MCF 10A (cell line): ENCODE measurements at places on chromosomes 3 and 15. TPM values are rescaled to one million over a fixed set of nuclear protein-coding genes. Genes with fewer than 3 reads are reported as not detected.

DNA sequence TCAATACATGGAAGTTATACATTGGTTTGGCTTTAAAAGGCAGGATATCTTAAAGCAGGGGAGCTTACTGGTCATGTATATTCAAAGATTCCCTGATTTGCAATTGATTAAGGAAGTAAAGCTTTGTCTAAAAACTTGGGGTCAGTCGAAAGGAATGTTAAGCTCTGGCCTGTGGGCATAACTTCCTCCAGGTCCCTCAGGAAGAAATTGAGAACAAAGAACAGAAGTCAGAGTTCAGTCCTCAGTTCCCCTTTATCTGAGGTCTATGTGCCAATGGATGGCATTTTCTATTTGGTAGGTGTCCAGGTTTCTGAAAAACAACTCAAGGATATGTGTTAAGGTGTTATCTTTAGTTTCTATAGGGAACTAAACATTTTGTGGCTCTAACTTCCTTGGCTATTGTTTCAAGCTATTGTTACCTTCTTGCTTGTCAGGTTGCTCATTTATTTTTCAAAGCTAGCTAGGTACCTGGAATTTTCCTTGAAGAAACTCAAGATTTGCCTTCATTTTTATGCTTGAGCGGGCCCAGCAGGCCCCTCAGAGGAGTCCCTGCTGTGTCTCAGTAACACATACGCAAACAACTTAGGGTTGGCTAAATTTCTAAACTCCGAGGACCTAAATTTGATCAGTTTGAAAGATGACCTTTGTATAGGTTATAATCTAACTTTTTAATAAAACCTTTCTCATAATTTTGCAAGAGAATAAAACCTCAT, 135.0 kb upstream of the UBE2E2 start:
- no peak overlapping the region for H3K4me3 ChIP-seq
- H3K36me3 ChIP-seq = no peaks in the 10 kb centered on the region
- no peak overlapping the region for H3K27ac ChIP-seq
- peaks cover 55% of the 10 kb centered on the region for H3K27me3 ChIP-seq

The BFSP2 gene
- total RNA-seq = not detected in 2 replicates

DNA sequence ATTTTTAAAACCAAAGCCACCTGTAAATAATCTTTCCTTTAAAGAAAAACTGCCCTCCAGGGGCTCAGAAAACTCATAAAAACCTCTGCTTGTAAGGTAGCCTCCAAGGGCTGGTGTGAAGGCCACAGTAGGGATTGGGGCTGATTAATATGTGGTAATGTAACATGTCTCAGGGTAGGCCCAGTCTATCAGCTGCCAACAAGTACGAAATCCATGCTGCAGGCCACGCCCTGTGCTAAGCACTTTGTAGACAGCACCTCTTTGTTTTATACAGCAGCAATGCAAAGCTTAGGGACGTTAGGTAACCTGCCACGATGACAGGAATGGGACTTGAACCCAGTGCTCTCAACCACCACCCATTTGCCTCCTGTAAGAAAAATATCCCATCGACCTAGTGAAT, 65.6 kb upstream of the PRICKLE2 start:
- H3K4me3 ChIP-seq = no peak overlapping the region
- H3K4me1 ChIP-seq = peaks cover 17% of the 10 kb centered on the region
- DNase-seq = peak; percentile 79
- peak overlapping the region; percentile 88 for H3K27ac ChIP-seq
- H3K36me3 ChIP-seq = no peaks in the 10 kb centered on the region

- DNase-seq = no peak
- H3K27ac ChIP-seq = peak overlapping the region; percentile 27
- H3K36me3 ChIP-seq = no peaks in the 10 kb centered on the region
- H3K4me1 ChIP-seq = peaks cover 35% of the 10 kb centered on the region
- H3K4me3 ChIP-seq = no peak overlapping the region
Observed at GRCh38 chr3:188817103-188817934, 354.5 kb upstream of the TPRG1 start.

The PGBD4 gene
- total RNA-seq = 2.4 and 2.6 TPM in 2 replicates

DNA sequence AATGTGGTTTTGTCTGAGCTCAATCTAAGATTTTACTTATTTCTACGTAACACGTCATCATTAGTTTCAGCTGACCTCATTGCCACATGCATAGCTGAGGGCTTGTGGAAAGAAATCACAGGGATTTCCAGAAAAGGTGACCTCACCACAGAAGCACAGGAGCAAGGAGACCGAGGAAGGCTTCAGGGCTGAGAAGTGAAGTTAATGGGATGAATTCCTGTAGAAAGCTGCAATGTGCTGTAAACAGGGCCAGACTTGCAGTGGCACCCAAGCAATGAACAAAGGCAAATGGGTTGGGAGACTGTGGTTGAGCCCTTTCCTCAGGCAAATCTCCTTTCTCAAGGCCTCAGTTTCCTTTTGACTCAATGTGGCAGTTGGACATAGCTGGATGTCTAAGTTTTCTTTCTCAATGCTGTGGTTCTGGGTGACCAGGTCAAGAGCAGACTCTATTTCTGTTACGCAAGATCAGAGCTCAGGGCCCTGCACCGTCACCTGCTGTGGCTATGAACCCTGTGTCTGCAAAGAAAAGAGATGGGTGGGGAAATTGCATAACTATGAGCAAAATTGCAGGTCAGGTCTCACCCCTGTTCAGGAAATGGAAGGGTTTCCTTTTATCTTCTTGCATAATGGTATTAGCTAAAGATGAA, 252.2 kb upstream of the TBL1XR1 start:
- H3K36me3 ChIP-seq = no peaks in the 10 kb centered on the region
- DNase-seq = peak; percentile 95
- peak overlapping the region; percentile 43 for H3K4me3 ChIP-seq
- peak overlapping the region; percentile 63 for H3K27ac ChIP-seq

The WWTR1 gene
- total RNA-seq = 52.9 and 54.9 TPM in 2 replicates

The FAM3D gene
- not detected in 2 replicates for total RNA-seq

The ANKRD63 gene
- not detected in 2 replicates for total RNA-seq

- no peaks in the 10 kb centered on the region for H3K27me3 ChIP-seq
- H3K4me3 ChIP-seq = no peak overlapping the region
- no peak overlapping the region for H3K27ac ChIP-seq
- no peaks in the 10 kb centered on the region for H3K4me1 ChIP-seq
- no peak for DNase-seq
- H3K36me3 ChIP-seq = no peaks in the 10 kb centered on the region
Observed at GRCh38 chr3:151276038-151276686, 2.2 kb downstream of the P2RY14 start.

DNA sequence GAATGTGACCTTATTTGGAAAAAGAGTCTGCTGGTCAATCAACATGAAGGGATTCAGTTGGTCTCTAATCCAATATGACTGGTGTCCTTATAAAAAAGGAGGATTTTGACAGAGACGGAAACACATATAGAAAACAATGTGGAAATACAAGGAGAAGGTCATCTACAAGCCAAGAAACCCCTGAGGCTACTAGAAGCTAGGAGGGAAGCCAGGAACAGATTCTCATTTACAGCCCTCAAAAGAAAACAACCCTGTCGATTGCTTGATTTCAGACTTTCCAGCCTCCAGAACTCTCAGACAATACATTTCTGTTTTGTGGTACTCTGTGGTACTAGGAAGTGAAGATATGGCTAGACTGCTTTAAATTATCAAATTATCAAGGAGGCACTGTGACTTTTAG, 162.9 kb upstream of the IGF1R start:
- H3K27me3 ChIP-seq = no peaks in the 10 kb centered on the region
- H3K4me3 ChIP-seq = no peak overlapping the region
- no peaks in the 10 kb centered on the region for H3K4me1 ChIP-seq

GRCh38 chr3:54681706-54682105, 246.2 kb downstream of the LRTM1 start:
- no peak overlapping the region for H3K27ac ChIP-seq
- no peaks in the 10 kb centered on the region for H3K36me3 ChIP-seq
- H3K4me3 ChIP-seq = no peak overlapping the region
- H3K27me3 ChIP-seq = no peaks in the 10 kb centered on the region
- DNase-seq = peak; percentile 13
- no peaks in the 10 kb centered on the region for H3K4me1 ChIP-seq

The C3orf62 gene
- total RNA-seq = 8.1 and 9.4 TPM in 2 replicates

- peaks cover 17% of the 10 kb centered on the region for H3K4me1 ChIP-seq
- no peak overlapping the region for H3K27ac ChIP-seq
- H3K4me3 ChIP-seq = no peak overlapping the region
- H3K27me3 ChIP-seq = no peaks in the 10 kb centered on the region
- DNase-seq = peak; percentile 73
- H3K36me3 ChIP-seq = no peaks in the 10 kb centered on the region
Observed at GRCh38 chr3:42473083-42473932, 29.1 kb upstream of the VIPR1 start.

DNA sequence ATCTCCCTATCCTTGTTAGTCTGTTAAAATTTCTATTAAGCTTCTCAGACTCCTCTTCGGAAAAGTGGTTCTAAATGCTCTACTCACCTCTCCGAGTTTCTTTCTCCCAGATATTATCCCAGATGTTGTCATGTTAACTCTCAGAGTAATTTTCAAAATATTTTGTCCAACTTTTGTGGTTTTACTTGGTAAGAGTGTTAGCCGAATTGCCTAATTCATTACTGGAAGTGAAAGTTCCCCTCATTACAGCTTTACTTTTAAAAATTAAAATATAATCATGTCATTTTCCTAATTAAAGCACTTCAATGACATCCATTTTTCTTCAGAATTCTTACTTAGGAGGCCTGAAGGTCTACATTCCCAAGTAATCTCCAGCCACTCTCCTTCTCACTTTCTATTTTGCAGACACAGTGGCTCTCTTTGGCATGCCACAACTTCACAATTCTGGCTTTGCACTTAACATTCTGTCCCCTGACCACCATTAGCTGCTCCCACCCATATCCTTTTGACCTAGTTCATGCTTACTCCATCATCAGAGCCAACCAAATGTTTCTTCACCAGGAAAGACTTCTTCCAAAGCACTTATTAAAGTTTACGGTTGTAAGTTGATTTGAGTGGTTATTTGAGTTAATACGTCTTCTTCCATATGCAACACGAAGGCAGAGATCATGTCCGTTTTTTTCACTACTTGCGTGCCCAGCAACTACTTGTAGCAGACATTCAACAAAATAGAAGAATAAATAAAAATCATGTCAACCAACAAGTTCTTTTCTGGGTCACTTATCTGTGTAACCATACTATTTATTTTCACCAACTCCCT, 10.2 kb upstream of the TIPARP start:
- no peak overlapping the region for H3K4me3 ChIP-seq
- H3K27me3 ChIP-seq = no peaks in the 10 kb centered on the region
- no peak overlapping the region for H3K27ac ChIP-seq
- H3K36me3 ChIP-seq = no peaks in the 10 kb centered on the region

The CCDC80 gene
- 10.4 and 19.4 TPM in 2 replicates for total RNA-seq

GRCh38 chr3:115018694-115019093, 128.4 kb downstream of the ZBTB20 start:
- peaks cover 6% of the 10 kb centered on the region for H3K4me1 ChIP-seq
- peaks cover 5% of the 10 kb centered on the region for H3K36me3 ChIP-seq
- DNase-seq = no peak

The CNTN4 gene
- 0.12 and 2.7 TPM in 2 replicates for total RNA-seq

DNA sequence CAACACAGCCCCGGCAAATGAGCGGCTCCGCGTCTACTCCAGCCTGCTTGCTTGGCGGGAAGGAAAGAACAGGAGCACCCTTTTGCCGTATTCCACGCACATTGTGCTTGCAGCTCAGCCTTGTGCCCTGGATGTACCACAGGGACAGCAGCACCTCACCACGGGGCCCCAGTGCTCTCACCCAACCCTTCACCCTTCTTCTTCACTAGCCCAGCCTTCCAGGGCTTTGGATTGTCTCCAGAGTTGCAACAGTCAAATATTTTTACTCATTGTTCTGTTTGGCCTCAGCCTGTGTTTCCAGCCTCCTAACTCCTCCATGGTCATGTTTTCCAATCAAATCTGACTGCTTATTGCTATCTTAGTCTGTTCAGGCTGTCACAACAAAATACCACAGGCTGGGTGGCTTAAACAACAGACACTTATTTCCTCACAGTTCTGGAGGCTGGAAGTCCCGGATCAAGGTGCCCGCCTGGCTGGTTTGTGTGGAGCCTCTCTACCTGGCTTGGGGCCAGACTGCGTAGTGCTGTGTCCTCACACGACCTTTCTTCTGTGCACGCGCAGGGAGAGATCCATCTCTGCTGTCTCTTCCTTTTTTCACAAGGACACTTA, 79.2 kb upstream of the ABHD17C start:
- no peaks in the 10 kb centered on the region for H3K36me3 ChIP-seq
- H3K4me3 ChIP-seq = peak overlapping the region; percentile 12
- peak overlapping the region; percentile 74 for H3K27ac ChIP-seq

DNA sequence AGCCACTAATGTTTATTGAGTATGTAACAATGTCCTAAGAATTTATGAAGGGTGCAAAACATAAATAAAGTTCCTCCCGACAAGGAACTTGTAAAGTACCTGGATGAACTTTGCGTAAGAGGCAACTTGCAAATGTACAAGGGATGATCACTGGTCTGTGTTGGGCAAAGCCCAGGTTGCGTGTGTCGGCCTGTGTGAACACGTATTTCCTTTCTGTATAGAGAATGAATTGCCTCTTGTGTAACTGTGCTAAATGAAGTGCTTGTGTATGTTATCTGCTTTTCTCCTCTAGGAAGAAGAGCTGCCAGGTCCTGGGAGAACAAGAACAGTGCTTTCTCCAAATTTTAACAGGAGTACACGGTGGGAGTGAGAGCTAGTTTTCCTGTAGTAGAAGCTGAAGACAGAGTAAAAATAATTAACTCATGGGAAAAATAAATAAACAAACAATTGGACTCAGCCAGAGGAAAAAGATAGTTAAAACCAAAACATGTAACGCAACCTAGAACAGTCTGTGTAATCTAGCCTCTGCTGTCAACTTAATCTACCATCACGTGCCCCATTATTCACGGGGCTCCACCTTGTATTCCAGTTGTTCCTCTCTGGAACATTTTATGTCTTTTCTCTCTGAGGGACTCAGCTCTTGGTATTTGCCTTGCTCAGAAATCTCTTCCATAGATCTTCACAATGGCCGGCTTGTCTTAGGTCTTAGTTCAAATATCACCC, 83.7 kb upstream of the RASGRP1 start:
- no peak for DNase-seq
- H3K27me3 ChIP-seq = no peaks in the 10 kb centered on the region
- H3K27ac ChIP-seq = no peak overlapping the region
- H3K36me3 ChIP-seq = no peaks in the 10 kb centered on the region
- H3K4me1 ChIP-seq = no peaks in the 10 kb centered on the region
- H3K4me3 ChIP-seq = no peak overlapping the region

DNA sequence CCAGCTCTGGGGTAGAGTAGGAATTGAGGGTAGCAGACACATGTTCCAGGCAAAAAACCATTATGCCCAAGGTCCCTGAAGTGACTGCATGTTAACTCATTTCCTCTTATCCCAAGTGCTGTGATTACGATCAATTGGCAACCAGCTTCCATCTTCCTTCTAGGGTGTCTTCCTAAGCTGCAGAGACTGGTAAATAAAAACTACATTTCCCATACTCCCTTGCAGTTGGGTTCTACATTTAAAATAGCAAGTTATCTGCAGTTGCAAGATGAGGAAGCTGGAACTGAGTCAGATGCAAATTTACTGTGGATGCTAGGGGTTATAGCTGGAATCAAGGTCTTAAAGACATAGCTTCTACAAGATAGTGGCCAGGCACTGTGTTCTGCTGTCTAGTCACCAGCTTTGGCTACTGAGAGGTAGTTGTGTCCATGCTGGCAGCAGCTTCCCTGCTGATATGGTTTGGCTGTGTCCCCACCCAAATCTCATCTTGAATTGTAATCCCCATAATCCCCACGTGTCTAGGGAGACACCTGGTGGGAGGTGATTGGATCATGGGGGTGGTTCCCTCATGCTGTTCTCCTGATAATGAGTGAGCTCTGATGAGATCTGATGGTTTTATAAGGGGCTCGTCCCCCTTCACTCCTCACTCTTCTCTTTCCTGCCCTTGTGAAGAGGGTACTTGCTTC, 51.3 kb upstream of the FBN1 start:
- H3K36me3 ChIP-seq = no peaks in the 10 kb centered on the region
- no peak for DNase-seq
- H3K27me3 ChIP-seq = no peaks in the 10 kb centered on the region
- no peak overlapping the region for H3K4me3 ChIP-seq
- peaks cover 33% of the 10 kb centered on the region for H3K4me1 ChIP-seq
